DND-41 (cell line): ENCODE measurements at places on chromosomes 7 and 10.
A peak's percentile ranks its signal among the peaks of the same experiment; 100 is the strongest.

DNA sequence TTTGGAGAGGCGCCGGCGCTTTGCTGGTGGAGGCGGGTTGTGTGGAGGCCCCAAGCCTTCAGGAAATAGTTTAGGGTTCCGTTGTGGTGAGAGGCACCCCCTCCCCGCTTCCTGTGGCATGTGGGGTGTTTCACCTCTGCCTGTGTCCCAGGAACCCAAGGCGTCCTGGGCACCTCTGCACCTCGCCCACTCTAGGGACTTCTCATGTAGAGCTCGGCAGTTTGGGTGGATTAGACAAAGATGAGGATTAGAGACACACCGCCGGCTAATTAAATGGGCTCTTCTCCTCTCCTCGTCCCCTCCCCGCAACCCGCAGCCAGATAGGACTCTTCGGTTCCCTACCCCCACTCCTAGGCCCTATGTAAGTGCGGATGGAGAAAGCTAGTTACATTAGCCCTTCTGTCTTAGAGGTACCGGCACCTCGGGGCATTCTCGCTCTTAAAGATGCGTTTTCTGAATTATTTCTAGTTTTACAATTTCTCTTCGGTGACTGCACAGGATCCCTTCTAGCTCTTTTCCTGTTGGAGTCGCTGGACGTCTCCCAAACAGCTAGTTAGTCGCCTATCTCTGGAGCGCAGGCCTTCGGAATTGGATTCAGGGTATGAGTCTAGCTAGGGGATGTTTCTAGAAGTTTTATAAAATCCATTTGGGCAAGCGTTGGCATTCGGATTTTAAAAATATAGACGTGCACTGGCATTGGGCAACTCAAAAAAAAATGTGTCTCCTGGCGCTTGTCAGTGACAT, 7.8 kb downstream of the PTF1A start:
- DNase-seq = no peak

- DNase-seq = no peak
Measured at GRCh38 chr10:95397747-95398146, 106.9 kb upstream of the PDLIM1 start.

- DNase-seq = no peak
Measured at GRCh38 chr7:40680657-40681056, 545.9 kb downstream of the SUGCT start.

- DNase-seq = peak; percentile 84
Measured at GRCh38 chr10:75209921-75210281, 695 bp upstream of the VDAC2 start.

DNA sequence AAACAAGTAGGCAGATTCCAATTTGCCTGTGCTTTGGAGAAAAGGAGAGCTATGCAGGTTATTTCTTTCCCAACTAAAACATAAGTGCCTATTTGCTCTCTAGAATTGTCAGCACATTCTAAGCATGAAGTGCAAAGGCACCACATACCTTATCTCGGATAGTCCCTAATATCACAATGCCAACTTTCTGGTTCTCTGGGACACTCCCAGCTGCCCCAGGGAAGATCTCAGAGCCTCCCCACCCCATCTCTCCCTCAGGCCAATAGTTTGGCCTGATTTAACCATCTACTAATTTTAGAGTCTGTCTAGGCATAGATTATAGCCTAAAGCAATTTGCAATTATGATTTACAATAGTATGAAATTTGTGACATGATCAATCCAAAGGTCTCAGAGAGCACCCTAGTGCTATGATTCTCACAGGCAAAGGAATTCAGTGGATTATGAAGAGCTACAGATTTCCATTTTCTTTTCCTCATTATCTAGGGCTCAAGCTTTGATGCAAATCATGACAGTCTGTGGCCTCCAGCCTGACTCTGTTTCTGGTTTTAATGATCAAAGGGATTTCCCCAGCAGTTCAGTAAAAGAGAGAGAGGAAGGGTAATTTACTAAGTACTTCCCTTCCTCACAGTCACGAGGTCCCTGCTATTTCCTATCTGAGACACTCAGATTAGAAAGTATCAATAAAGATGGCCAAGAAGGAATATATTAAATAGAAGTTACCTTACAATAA, 29.0 kb upstream of the IL6 start:
- no peak for DNase-seq

- DNase-seq = no peak
Measured at GRCh38 chr7:604884-605531, 85.4 kb upstream of the PDGFA start.

- DNase-seq = no peak
Measured at GRCh38 chr10:81708416-81708815, 166.6 kb upstream of the NRG3 start.

- no peak for DNase-seq
Measured at GRCh38 chr7:115724400-115725056, 306.0 kb downstream of the TFEC start.

DNA sequence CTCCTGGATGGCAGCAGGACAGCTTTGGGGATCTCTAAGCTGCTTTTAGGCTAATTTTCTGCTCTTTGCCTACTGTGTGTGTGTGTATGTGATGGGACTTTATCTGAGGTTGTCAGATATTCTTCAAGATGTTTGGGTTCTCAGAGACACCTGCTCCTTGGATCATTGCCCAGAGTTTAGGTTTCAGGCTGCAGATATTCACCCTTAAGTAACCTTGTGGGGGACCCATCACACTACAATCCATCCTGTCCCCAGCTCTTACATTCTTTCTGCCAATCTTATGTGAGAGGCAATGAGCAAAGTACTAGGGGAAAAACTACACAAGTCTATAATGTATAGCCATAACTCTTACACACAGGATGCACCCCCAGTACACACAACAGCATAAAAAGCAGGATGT, 263.0 kb upstream of the ZWINT start:
- no peak for DNase-seq

- DNase-seq = no peak
Measured at GRCh38 chr7:88357294-88357693, 50.6 kb upstream of the STEAP4 start.

- DNase-seq = no peak
Measured at GRCh38 chr7:47299496-47299895, 282.4 kb downstream of the TNS3 start.

- DNase-seq = no peak
Measured at GRCh38 chr10:110445871-110446270, 51.8 kb upstream of the DUSP5 start.

GRCh38 chr7:256461-256940, 33.5 kb upstream of the FOXL3 start:
- no peak for DNase-seq

- DNase-seq = no peak
Measured at GRCh38 chr10:110115784-110116520, 91.5 kb upstream of the MXI1 start.

DNA sequence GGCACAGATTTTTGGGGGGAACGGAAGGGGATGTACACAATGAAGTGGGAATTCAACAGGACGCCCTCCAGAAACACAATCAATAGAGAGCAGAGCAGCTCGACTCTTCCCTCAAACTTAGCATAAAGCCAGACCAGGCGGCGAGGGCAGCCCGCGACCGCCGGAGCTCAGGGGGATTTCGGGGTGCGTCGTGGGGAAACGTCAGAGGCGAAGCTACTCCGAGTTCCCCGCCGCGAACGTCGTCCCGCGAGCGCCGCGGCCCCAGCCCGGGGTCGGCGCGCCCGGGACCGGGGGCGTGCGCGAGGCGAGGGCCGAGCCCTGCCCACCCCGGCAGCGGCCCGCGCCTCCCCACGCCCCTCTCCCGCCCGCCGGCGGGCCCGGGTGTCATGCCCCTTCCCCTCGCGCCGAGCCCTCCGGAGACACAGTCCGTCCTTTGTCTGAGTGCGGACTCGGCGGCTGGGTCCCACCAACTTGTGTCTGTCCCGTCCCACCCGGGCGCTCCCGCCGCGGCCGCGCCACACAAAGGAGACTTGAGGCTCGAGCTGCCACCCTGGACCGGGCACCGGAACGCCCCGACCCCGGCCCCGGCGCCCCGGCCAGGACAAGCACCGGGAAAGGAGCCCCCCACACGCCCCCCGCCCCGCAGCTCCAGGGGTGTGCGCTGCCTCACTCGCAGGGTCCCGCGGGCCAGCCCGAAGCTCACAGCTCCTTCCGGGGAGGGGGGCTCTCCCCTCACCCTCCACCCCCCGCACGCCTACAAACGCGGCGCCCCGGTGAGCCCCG, 634 bp downstream of the EZH2 start:
- peak; percentile 55 for DNase-seq

DNA sequence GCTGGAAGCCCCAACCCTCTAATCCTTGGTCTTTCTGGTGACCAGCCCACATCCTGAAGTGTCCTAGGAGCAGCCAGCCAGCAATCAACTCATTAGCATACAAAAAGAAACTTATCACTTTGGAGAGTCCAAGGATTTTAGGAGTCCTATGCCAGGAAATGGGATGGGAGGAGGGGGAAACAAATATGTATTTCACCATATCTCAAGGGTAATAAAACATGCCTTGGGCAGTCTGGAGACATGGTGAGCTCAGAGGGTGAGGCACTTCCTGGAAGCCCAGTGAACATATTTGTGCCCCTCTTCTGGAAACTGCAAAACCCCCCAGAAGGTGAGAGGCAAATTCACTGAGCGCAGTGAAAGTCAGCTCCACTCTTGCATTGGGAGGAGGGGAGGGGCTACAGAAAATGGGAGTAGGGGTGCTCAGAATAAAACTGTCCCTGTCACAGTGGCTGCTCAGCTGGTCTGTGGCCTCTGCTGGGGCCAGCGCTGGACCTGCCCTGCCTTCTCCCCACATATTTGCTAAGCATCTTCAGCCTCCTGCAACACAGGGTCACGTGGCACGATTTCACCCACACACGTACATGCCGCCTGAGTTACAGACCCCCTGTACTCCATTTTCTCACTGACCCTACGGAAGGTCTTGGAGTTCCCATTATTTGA, 17.7 kb upstream of the ZMIZ1 start:
- no peak for DNase-seq

GRCh38 chr7:114048386-114049235, 129.8 kb upstream of the PPP1R3A start:
- peak; percentile 60 for DNase-seq

DNA sequence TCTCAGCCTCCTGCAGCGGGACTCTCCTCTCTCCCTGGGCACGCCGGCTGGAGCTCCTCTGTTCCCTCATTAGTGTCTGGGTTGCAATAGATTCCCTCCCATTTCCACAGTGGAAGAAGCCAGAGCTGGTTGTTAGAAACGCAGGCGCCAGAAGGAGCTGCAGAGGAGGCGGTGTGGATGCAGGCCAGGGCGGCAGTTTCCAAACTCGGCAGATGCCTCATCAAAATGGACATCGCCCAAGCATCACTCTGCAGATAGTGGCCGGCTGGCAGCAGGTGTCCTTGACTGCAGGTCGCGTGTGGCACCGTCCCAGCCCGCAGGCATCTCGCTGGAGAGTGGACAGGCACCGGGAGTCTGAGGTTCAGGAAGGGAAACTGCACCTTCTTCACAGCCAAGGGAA, 201.8 kb downstream of the TCERG1L start:
- no peak for DNase-seq

DNA sequence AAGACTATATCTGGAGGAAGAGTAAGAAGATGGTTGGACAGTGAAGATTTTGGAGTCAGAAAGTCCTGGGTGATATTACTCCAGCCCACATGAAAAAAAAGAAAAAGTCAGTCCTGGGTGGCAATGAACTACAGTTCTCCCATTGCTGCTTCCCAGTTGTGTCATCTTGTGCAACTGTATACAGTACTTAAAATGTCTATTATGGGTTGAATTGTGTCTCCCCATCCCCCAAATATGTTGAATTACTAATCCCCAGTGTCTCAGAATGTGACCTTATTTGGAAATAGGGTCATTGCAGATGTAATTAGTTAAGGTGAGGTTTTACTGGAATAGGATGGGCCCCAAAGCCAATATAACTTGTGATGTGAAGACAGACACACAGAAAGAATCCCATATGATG, 15.6 kb downstream of the SEC23IP start:
- DNase-seq = no peak

DNA sequence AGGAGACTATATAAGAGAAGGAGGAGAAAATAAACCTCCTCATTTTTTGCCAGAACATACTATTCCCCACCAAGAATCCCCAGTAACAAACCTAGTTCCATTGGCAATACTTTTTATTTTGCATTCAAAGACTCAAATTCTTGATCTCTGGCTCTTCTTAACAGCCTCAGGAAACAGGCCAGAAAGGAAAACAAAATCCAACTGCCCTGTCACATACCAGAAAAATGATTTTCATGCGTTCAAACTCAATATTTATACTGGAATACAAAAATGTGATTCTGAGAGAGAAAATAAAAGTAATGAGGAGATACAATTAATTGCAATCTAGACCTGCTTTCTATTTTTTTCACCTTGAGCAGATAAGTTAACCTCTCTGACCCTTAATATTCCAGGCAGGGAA, 435.9 kb upstream of the AUTS2 start:
- no peak for DNase-seq

DNA sequence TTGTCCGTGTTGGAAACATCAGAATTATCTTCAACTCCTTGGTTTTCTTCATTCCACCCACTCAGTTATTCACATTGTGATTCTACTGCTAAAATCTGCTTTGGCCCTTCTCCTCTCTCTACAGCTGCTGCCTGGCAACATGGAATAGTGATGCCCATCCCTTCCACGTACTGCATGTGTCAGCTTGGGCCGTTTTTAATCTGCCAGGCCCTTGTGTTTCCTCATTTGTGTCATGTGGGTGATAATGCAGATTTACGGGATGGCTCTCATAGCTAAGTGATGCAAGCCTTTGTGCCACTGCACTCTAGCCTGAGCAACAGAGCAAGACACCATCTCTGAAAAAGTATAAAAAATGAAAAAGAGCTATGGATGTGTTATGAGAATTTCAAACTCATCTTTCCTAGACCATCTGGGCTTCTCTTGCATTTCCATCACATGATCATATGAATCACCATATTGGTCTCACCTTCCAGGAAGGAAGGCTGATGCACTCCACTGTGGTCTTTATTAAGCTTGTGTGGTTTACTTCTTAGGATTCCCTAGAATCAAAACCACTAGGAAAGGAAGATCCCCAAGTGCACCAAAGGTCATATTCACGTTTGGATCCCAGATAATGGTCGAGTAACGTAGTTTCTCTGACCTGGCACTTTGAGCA, 20.6 kb upstream of the CELF2 start:
- no peak for DNase-seq

DNA sequence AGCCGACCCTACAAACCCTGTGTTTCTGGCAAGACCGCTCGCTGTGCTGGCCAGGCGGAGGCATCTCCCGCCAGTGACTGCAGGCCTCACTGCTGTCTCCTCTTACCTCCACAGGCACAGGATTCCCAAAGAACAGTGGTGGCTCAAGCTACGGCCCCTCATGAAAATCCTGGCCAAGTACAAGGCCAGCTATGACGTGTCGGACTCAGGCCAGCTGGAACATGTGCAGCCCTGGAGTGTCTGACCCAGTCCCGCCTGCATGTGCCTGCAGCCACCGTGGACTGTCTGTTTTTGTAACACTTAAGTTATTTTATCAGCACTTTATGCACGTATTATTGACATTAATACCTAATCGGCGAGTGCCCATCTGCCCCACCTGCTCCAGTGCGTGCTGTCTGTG, 36.2 kb downstream of the PITRM1 start:
- no peak for DNase-seq

DNA sequence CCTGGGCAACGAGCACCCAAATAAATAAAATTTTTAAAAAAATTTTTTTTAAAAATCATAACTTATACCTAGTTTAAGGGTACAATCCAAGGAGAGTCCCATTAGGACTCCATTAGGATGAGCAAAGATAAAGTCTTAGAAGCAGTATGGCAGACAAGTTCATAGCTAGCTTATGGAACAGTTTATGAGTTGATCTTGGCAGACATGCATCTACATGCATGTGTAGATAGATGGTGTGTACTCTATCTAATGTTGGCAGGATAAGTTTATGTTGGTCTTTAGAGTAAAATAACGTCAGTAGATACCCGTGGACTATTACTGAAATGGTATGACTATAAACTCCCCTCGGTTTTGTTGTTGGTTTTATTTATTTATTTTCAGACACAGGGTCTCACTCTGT, 40.2 kb downstream of the NSUN6 start:
- DNase-seq = no peak

GRCh38 chr10:43065761-43066160, 11.1 kb upstream of the RET start:
- DNase-seq = no peak
